ENCODE measurements at places on chromosomes 13 and 19.
A peak's percentile ranks its signal among the peaks of the same experiment; 100 is the strongest.

DNA sequence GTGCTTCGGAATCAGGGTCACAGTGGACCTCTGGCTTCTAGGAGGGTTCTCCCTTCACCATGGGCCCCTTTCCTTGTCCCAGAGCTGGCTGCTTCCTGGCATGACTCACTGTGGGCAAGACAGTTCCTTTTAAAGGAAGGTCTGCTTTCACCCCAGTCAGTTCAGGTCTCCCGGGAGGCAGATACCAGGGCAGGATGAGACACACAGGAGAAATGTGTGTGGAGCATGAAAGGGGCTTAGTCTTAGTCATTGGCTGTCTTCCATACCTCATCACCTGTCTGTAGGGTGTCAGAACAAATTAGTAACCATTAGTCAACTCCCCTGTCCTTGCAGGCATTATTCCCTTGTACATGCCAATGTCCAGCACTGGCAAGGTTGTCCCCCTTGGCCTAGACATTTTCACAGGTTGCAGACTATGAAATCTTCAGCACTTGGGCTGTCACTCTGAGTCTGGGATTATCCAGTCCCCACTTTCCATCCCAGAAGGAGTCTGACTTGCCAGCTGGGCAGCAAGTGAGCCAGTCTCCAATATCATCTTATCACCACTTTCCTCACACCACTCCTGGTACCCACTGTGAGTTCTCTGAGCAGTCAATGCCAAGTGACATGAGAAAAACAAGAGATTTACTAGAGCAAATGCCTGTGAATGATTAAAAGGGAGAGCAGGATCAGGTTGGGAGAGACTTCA is 76.8 kb upstream of the MEDAG start:
- DNase-seq: no peak

- no peak for DNase-seq
Observed at GRCh38 chr13:50805805-50806204, 37.7 kb downstream of the DLEU7 start.

DNA sequence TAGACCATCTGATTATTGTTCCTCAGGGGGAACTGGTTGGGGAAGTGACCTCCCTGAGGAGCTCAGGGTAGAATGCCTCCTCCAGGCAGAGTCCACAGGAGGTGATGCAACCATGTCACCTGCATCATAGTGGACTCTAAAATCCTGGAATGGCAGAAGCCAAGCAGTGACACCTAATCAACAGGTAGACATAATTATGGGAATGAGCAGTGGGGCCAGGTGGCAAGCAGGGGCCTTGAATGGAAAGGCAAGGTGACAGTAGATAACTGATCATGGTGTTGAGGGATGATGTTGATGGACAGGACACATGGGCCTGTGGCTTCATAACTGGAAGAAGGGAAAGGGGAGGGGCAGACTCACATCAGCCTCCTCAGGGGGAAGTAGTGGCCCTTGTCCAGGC is 27.3 kb upstream of the IRS2 start:
- DNase-seq: no peak

DNA sequence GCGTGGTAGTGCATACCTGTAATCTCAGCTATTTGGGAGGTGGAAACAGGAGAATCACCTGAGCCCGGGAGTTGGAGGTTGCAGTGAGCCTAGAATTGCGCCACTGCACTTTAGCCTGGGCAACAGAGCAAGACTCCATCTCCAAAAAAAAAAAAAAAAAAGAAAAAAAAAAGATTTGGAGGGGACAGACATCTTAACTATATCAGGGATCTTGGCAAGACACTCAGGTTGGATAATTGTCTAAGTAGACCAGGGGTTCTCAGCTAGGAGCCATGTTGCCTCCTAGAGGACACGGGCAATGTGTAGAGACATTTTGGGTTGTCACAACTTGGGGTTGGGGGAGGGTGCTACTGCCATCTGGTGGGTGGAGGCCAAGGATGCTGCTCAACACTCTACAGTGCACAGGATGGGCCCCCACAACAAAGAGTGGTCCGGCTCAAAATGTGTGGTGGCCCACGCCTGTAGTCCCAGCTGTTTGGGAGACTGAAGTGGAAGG is 1.9 kb upstream of the ZNF580 start:
- DNase-seq: peak; percentile 36

- no peak for DNase-seq
Observed at GRCh38 chr19:16018801-16019551, 57.3 kb upstream of the TPM4 start.

GRCh38 chr19:14494910-14495671 is 836 bp downstream of the GIPC1 start:
- DNase-seq: no peak

GRCh38 chr13:95505265-95505664 is 47.3 kb upstream of the CLDN10 start:
- no peak for DNase-seq

GRCh38 chr13:98033277-98034247 is 80.1 kb downstream of the IPO5 start:
- no peak for DNase-seq

DNA sequence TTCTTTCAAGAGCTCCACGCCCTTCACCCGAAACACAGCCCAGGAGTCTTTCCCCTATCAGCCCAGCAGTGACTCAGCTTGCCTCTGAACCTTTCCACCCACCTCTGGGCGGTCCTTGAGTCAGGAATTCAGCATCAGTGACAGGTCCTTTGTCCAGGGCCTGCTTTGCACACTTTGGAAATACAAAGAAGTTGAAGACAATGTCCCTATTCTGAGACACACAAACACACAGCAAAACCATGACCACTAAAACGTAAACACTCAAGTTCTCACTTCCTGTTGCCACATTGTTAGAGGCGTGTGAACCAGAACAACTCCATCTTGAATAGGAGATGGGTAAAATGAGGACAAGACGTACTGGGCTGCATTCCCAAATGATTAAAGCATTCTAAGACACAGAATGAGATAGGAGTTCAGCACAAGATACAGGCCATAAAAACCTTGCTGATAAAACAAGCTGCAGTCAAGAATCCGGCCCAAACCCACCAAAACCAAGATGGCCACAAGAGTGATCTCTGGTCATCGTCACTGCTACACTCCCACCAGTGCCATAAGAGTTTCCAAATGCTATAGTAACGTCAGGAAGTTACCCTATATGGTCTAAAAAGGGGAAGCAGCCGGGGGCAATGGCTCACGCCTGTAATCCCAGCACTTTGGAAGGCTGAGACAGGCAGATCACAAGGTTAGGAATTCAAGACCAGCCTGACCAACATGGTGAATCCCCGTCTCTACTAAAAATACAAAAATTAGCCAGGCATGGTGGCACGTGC is 49.2 kb upstream of the ATP12A start:
- no peak for DNase-seq

GRCh38 chr19:46977548-46977947 is 42.1 kb upstream of the NPAS1 start:
- DNase-seq: no peak

GRCh38 chr13:59566561-59566960 is 597.2 kb downstream of the DIAPH3 start:
- no peak for DNase-seq

DNA sequence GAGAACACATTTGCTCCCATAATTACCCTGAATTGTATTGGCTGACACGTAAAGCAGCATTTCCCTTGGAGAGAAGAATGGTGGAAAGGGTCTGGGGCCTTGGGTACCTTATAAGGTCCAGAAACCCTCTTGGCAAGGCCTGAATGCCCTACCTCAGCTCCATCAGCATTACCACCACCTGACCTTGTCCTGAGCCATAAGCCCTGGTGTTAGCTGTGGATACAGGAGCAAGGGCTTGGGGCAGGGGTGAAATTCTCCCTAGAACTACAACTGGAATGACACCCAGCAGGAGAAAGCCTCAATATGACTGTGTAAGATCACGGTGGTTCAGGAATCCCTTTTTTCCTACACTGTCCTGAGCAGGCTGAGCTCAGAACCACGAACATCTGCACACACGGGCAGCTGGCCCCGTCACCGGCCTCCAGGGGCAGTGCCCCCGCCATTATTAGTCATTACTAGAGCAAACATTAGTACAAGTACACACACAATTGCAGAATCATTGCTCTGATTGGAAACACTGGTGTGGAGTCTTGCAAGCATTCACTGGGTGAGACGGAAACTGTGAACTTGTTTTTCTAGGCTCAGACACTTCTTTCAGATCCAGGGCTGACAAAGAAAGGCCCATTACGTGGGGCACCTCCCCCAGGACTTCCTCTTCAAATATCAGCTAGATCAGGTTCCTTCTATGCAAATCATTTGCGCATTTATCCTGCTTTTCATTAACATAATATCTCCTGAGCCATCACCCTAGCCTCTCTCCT is 26.8 kb upstream of the MTIF3 start:
- DNase-seq: no peak

- DNase-seq: no peak
Observed at GRCh38 chr19:48348045-48348444, 15.7 kb downstream of the TMEM143 start.

DNA sequence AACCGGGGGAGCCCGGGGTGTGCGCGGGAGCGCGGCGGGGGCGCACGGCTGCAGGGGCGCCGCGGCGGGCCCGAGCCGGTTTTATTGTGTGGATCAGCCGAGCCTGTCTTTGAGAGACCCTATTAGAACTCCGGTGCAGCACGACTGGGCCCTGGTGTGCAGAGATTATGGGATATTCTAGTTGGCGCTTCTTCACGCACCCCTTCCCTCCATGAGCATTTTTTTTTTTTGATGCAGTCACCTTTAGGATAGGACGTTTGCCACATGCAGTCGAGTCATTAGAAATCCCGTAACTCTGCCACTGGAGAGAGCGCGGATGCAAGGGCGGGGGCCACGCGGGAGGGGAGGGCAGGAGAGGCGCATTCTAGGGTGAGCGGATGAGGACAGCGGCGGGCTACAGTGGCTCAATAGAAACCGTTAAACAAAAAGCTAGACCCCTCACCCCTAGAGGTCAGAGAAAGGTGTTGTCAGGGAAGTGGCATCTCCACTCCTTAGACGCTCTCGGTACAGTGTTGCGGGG is 3.7 kb downstream of the FGF9 start:
- DNase-seq: no peak

DNA sequence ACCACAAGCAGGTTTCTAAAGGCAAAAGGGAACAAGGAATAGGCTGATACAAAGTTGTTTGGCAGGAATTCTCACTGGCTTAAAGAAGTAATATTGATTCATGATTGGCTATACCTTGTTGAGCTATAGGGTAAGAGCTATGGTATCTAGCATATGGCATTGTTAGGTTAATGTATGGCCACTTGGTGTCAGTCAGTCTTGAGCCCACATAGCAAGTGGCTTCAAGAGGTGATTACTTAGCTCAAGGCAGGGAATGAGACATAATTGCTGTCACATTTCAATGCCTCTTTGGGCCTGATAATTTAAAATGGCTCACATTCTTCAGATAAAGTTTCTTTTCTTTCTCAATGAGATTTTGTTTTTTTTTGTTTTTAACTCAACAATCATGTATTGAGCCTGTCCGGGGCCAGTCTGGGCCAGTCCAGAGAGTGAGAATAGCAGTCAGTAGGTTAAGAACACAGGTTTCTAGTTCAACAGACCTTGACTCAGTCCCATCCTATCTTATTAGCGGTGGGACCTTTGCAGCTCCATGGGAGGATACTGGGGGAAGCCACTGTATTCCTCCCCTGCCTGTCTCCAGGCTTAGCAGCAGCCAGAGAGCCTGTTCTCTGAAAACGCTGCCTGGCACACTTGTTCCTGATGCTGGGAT is 45.8 kb upstream of the RCBTB2 start:
- DNase-seq: no peak

DNA sequence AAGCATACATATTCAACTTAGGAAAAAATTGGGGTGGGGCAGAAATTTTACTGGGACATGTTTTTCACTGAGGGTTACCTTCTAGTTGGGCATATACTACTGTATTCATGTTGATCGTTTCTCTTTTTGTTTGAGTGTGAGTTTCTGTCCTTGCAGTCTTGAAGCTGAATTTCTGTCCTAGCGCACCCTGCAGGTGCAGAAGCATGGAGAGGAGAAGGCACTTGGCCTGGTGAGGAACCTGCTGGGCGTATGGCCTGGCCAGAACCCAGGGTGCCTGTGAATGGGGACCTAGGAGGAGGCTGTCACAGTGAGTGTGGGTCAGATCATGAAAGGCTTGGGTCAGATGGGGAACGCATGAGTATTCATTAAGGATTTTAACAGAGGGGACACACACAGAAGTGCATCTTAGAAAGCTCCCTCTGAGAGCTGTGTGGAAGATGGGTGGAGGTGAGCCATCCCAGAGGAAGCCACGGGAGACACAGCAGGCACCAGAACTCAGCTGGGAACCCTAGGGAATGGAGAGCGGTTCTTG is 36.8 kb downstream of the SERP2 start:
- DNase-seq: no peak

GRCh38 chr19:34990578-34991192 is 9.4 kb upstream of the GRAMD1A start:
- no peak for DNase-seq

DNA sequence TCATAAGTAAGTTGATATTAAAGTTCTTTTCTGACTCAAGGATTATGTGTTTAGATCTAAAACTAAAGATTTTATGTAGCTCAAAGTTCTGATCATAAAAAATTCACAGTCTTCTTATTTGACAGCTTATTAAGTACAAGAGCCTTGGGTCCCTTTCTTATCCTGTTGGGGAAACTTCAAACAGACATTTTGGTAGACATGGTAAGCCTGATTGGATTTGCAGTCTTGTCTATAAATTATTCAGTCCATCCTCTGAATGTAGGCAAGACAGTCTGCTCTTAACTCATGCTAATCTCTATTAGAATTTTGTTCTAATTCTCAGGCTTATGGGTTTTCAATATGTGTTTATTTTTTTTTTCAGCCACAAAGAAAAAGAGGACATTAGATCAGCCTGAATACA is 1718.7 kb upstream of the SLC10A2 start:
- DNase-seq: no peak

- DNase-seq: no peak
Observed at GRCh38 chr13:22031702-22032286, 360.9 kb downstream of the FGF9 start.

GRCh38 chr19:39996218-39996810 is 546 bp upstream of the ZNF546 start:
- DNase-seq: no peak

- no peak for DNase-seq
Observed at GRCh38 chr19:12943437-12944044, 2.1 kb upstream of the RAD23A start.

DNA sequence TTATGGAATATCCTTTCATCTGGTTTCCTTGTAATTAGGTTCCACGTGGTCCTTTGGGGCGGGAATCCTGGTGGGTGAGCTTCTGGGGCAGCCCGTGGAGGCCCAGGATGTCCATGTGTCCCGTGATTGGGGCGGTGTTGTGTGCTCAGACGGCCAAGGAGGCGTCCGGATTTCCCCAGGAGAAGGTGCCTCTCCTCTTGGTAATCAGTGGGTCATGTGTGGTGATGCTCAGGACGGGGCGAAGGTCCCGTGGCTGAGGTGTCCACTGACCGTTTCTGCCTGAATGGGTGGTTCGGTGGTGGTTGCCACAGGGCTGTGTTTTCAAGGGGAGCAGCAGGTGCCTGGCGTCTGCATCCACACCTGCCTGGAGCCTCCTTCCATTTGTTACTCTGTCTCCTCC is 52.2 kb upstream of the F7 start:
- DNase-seq: no peak

- no peak for DNase-seq
Observed at GRCh38 chr19:12484011-12484370, 625 bp downstream of the ZNF709 start.

DNA sequence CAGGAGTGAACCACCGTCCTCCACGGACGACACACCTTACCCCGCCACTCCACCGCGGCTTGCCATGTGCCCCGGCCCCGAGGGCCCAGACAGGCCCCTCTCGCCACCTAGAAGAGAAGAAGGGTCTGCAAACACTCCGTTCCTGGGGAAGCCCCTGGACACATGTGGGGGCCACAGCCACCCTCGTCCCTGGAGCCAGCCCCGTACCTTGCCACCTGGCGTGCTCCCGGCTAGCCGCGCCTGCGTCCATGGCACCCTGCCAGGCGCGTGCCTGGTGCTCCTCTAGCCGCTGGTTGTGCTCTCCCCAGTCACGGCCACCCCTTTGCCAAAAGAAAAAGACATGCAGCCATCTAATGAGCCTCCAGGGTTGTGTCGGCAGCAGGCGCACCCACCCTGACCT is 19.9 kb upstream of the TINCR start:
- no peak for DNase-seq
